ENCODE measurements at places on chromosomes 2 and 18. TPM values are rescaled to one million over a fixed set of nuclear protein-coding genes. Genes with fewer than 3 reads are reported as not detected.

GRCh38 chr2:234033174-234033573 lies 17.3 kb upstream of the SPP2 start:
- no peak overlapping the region for H3K27ac ChIP-seq
- H3K36me3 ChIP-seq = peaks cover 8% of the 10 kb centered on the region
- DNase-seq = no peak
- peaks cover 64% of the 10 kb centered on the region for H3K27me3 ChIP-seq
- peaks cover 5% of the 10 kb centered on the region for H3K4me1 ChIP-seq

DNA sequence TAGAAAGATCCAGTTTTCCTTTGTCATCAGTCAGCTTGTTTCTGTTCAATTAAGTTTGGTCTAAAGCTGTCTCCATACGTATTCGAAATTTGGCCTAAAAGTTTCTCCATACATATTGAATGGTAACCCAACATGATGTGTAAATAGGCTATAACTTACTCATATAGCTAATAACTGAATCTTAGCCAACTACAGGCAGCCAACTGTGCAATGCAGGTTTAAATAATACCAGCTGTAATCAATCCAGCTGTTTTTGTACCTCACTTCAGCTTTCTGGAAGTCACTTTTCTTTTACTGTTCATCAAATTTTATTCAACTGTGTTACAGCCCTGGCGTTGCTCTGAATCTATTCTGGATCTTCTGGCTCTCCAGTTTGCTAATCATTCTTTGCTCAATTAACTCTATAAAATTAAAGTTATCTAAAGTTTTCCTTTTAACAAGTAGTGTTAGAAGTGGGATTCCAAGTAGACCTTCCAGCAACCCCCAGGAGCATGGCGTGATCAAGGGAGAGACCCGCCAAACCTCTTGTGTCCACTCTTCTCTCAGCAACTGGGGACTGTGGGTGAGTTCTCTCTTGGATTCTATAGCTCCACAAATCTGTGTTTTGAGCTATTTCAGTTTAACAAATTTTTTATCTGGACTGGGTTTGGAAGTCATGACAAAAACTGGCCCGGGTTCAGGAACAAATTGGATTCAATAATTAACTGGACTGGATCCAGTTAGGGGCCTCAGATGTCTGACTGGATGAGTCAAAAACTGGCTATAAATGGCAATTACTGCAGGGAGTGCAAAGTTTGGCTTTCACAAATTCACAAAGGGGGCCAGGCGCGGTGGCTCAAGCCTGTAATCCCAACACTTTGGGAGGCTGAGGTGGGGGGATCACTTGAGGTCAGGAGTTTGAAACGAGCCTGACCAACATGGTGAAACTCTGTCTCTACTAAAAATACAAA lies 329.7 kb upstream of the ST6GAL2 start:
- H3K4me3 ChIP-seq = no peak overlapping the region
- no peak for DNase-seq
- H3K27ac ChIP-seq = no peak overlapping the region
- H3K36me3 ChIP-seq = no peaks in the 10 kb centered on the region
- peaks cover 2% of the 10 kb centered on the region for H3K4me1 ChIP-seq
- peaks cover 19% of the 10 kb centered on the region for H3K27me3 ChIP-seq

- H3K4me3 ChIP-seq = no peak overlapping the region
- peaks cover 60% of the 10 kb centered on the region for H3K4me1 ChIP-seq
- H3K27me3 ChIP-seq = no peaks in the 10 kb centered on the region
- peak overlapping the region; percentile 58 for H3K27ac ChIP-seq
Measured at GRCh38 chr2:85165088-85165690, 32.0 kb downstream of the TCF7L1 start.

Gene LIPG
- not detected for total RNA-seq

- H3K4me3 ChIP-seq = no peak overlapping the region
- no peaks in the 10 kb centered on the region for H3K36me3 ChIP-seq
- peaks cover 16% of the 10 kb centered on the region for H3K27me3 ChIP-seq
Measured at GRCh38 chr2:235472443-235472842, 21.4 kb upstream of the AGAP1 start.

Gene HES6
- total RNA-seq = 6.5 TPM

- no peak for DNase-seq
- H3K4me1 ChIP-seq = peaks cover 10% of the 10 kb centered on the region
- H3K27ac ChIP-seq = no peak overlapping the region
Measured at GRCh38 chr2:190452433-190452832, 44.3 kb downstream of the MFSD6 start.

- H3K4me3 ChIP-seq = no peak overlapping the region
- H3K36me3 ChIP-seq = no peaks in the 10 kb centered on the region
- DNase-seq = no peak
- peaks cover 3% of the 10 kb centered on the region for H3K4me1 ChIP-seq
- H3K27ac ChIP-seq = no peak overlapping the region
Measured at GRCh38 chr2:169756342-169756741, 22.7 kb downstream of the KLHL23 start.

- H3K36me3 ChIP-seq = no peaks in the 10 kb centered on the region
- no peak for DNase-seq
- H3K27me3 ChIP-seq = no peaks in the 10 kb centered on the region
- no peak overlapping the region for H3K4me3 ChIP-seq
- no peak overlapping the region for H3K27ac ChIP-seq
Measured at GRCh38 chr2:10432311-10433181, 15.6 kb downstream of the ODC1 start.

Gene IL1F10
- not detected for total RNA-seq

DNA sequence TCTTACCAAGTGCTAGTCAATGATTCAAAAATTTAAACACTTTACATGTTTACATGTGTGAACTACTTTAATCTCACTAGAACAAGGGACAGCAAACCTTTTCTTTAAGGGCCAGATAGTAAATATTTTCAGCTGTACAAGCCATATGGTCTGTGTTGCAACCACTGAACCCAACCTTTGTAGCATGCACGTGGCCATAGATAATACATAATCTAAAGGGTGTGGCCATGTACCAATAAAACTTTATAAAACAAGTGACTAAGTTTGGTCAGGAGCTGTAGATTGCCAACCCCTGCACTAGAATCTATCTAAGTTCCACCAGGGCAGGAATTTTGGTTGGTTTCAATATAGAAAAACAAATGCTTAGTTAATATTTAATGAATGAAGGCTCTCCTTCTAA lies 18.4 kb upstream of the SPRED2 start:
- no peak for DNase-seq
- H3K36me3 ChIP-seq = no peaks in the 10 kb centered on the region
- peaks cover 6% of the 10 kb centered on the region for H3K27me3 ChIP-seq
- no peak overlapping the region for H3K4me3 ChIP-seq
- no peaks in the 10 kb centered on the region for H3K4me1 ChIP-seq
- H3K27ac ChIP-seq = no peak overlapping the region

DNA sequence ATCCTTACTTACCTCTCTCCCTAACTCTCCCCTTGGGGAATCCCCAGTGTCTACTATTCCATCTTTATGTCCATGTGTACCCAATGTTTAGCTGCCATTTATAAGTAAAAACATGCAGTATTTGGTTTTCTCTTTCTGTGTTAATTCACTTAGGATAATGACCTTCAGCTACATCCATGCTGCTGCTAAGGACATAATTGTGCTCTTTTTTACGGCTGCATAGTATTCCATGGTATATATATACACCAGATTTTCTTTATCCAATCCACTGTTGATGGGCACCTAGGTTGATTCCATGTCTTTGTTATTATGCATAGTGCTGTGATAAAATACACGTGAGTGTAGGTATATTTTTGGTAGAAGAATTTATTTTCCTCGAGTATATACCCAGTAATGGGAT lies 24.3 kb upstream of the RIOK3 start:
- no peak overlapping the region for H3K27ac ChIP-seq
- H3K27me3 ChIP-seq = no peaks in the 10 kb centered on the region
- H3K4me1 ChIP-seq = no peaks in the 10 kb centered on the region
- H3K4me3 ChIP-seq = no peak overlapping the region
- DNase-seq = no peak

DNA sequence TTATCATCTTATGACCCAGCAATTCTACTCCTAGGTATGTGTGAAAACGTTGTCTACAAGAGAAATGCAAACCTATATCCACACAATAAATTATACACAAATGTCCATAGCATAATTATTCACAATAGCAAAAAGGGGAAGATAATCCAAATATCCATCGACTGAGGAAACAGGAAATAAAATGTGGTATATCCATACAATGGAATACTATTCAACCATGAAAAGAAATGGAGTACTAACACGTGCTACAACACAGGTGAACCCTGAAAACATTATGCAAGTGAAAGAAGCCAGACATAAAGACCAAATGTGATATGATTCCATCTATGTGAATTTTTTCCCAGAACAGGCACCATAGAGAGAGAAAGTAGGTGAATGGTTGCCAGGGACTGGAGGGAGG lies 72.1 kb downstream of the ACOXL start:
- H3K27ac ChIP-seq = no peak overlapping the region
- no peaks in the 10 kb centered on the region for H3K4me1 ChIP-seq
- H3K36me3 ChIP-seq = no peaks in the 10 kb centered on the region
- no peak for DNase-seq

- DNase-seq = no peak
- H3K4me1 ChIP-seq = peaks cover 73% of the 10 kb centered on the region
- H3K27me3 ChIP-seq = no peaks in the 10 kb centered on the region
- no peak overlapping the region for H3K4me3 ChIP-seq
- peak overlapping the region; percentile 10 for H3K27ac ChIP-seq
Measured at GRCh38 chr2:75600461-75601011, 39.8 kb upstream of the EVA1A start.

Gene HSBP1L1
- 2.0 TPM for total RNA-seq

DNA sequence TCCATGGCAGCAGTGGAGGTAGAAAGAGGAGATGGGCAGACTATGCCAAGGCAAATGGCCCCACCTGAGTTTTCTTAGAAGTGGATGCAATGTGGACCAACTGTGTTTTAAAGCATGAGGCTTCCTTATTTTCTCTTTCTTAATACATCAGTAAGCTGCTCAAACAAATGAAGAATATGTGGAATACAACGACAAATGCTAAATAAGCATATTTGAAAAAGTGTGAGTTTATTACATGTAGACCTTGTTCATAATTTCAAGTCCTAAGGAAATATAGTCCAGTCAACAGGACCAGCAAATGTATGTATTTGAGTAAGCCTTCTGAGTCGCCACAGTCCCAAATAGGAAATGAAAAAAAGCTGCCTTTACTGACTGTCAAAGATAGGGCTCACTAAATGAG lies 177.8 kb downstream of the PRPF40A start:
- no peak overlapping the region for H3K27ac ChIP-seq
- no peaks in the 10 kb centered on the region for H3K27me3 ChIP-seq
- no peak for DNase-seq
- peaks cover 2% of the 10 kb centered on the region for H3K36me3 ChIP-seq

Gene C2orf66
- total RNA-seq = 0.27 TPM

DNA sequence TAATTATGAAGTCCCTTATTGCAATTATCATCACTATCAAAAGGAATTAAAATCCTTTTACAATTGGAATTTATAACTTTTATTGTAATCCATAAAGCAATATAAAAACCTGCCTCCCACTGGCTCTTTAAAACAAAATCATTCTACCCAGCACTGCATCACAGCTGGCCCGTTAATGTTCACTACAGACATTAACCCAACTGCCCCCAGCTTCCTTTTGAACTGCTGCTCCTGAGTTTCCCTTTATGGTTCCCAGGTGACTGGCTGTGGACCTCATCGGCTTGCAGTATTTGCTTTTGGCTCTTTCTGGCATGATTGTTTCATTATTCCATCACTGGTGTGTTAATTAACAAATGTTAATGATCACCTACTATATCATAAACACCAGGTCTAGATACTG lies 535.6 kb downstream of the THSD7B start:
- H3K36me3 ChIP-seq = no peaks in the 10 kb centered on the region
- H3K27me3 ChIP-seq = no peaks in the 10 kb centered on the region

DNA sequence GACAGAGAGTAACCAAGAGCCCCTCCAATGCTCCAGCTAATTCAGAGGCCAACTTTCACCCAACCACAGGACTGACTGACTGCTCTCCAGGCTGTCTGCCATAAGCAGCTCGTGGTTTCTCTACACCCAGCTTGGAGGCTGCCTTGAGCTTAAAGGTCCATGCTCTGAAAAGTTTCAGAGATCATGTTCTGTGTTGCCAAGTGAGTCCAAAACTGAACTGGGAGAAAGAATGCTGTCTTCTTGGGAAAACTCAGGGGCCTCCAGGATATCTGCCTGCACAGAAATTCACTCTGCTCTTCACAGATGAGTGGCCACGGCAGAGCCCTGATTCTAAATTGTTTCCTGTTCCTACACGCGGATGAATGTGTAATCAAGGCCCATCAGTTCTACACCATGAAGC lies 51.1 kb downstream of the LPIN2 start:
- H3K4me1 ChIP-seq = peaks cover 49% of the 10 kb centered on the region
- H3K4me3 ChIP-seq = no peak overlapping the region
- H3K27ac ChIP-seq = peak overlapping the region; percentile 42
- H3K27me3 ChIP-seq = no peaks in the 10 kb centered on the region
- peaks cover 5% of the 10 kb centered on the region for H3K36me3 ChIP-seq
- DNase-seq = no peak

- H3K4me1 ChIP-seq = peaks cover 22% of the 10 kb centered on the region
- no peak overlapping the region for H3K27ac ChIP-seq
- DNase-seq = no peak
- H3K4me3 ChIP-seq = no peak overlapping the region
- no peaks in the 10 kb centered on the region for H3K36me3 ChIP-seq
- no peaks in the 10 kb centered on the region for H3K27me3 ChIP-seq
Measured at GRCh38 chr2:20218331-20219320, 6.3 kb downstream of the SDC1 start.

DNA sequence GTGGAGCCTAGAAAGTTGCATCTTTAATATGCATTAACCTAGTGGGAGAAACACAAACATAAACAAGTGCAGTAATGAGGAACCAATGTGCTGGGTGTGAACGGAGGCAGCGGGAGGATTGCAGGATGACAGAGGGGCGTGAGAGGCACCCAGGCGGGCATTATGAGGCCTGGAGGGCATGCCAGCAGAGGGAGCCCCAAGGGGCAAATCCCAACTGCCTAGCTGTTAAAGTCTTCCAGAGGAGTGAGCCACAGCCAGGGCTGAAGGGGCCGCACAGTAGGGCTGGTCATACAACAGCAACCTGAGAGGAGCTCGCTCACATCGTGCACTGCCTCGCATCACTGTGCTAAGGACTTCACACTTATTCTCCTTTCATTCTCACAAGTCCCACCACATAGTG lies 13.3 kb upstream of the PRELID3A start:
- no peak for DNase-seq
- H3K27me3 ChIP-seq = no peaks in the 10 kb centered on the region
- H3K4me1 ChIP-seq = peaks cover 2% of the 10 kb centered on the region
- no peaks in the 10 kb centered on the region for H3K36me3 ChIP-seq

Data from osteocyte (in vitro differentiated cells).